ENCODE measurements at places on chromosomes 4 and X.

DNA sequence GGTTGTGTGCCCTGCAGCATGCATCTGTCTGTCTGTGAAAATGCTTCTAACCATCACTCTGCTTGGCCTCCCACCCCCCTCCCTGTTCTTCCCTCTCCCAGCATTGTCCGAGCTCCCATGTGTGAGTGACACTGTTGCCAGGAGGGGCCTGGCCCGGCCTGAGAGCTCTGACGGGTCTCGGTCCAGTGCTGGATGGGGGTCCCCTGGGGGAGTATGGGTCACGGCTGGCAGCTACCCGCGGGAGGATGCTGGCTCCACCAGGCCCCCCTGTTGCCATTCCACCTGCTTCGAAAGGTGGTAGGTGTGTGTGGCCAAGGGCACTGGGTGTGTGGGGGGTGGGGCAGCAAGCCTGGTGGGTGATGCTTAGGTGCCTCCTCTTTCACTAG lies 3.6 kb downstream of the NLGN3 start:
- DNase-seq: no peak

DNA sequence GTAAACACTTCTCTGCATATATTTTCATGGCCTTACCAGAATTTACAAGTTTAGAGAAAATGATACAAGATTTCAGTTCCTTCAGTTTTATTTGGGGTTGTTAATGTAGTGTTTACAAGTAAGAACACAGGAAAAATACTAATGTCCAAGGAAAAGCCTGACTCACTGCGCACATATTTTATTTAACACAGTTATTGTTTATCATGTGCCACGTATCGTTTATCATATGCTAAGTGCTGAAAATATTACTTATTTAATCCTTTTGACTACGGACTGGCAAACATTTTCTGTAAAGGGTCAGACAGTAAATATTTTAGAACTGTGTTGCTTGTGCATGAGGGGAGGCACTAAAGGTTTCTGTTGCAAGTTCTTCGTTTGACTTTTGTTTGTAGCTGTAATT lies 794 bp downstream of the HSD17B13 start:
- no peak for DNase-seq

- DNase-seq: no peak
Observed at GRCh38 chr4:3461515-3462291, 1.4 kb upstream of the DOK7 start.

DNA sequence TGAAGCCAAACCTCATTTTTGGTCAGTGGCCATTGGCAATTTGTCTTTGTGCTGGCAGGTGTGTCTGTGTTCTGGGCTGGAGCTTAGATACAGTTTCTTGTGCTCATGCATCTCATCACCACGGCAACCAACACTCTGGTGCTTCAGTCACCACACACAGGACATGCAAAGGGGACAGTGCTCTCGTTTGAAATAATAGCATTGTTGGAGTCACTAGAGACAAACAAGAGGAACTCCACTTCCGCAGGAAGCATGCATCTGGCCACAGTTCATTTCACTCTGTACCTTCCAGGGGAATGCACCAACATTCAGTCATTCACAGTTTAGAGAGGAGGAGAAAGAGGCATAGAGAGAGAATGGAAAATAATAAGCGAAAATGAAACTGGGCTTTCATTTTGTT lies 267.4 kb downstream of the ANK2 start:
- no peak for DNase-seq

GRCh38 chrX:9392445-9392844 lies 72.4 kb upstream of the TBL1X start:
- no peak for DNase-seq

All from activated CD4-positive, alpha-beta T cell treated with anti-CD3 and anti-CD28 coated beads, Interleukin-2, amount 50 U/mL, for 4 hours (primary cell).